ENCODE measurements at places on chromosomes 4 and X.

- no peak for DNase-seq
Observed at GRCh38 chr4:10671799-10672198, 12.8 kb downstream of the CLNK start.

DNA sequence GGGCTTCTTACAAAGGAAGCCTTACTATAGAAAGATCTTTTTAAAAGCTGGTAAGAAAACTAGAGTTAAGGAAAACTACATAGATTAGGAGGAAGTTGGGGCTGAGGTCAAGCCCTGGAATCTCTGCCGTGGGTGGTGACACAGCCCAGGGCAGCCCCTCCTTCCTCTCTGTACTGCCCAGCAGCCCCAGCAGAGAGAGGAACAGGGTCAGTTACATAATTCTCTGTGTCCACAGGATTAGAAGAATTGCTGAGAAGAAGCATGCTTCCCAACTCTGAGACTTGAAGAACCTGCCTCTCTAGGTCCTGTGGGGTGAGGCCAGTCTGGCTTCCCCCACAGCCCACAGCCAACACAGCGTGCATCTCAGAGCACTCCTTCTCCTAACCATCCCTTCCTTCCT is 9.2 kb upstream of the ABLIM2 start:
- DNase-seq: peak; percentile 50

DNA sequence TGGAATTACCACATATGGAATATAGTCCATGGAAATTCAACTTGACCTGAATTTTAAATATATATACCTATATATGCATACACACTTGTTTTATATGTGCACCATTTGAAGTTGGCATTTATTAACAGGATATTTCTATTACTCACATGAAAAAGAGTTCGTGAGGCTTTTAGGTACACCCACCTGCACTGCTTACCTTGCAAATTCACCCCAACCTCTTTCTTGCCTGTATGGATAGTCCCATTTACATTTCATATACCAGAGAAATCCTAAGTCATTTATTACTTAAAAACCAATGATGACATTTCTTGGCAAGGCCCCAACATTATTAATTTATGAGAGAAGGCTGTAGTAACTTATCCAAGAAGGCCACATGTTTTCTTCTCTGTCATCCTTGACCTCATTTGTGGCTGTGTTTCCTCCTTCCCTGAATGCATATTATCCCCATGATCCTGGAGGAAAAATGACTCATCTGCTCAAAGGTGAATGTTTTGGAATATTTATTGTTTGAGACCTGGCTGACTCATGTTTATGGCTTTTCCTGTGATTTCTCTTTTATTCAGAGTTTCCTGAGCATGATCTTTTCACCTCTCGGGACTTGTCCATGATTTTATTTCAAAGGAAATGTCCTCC is 62.2 kb upstream of the FAM241A start:
- peak; percentile 18 for DNase-seq

DNA sequence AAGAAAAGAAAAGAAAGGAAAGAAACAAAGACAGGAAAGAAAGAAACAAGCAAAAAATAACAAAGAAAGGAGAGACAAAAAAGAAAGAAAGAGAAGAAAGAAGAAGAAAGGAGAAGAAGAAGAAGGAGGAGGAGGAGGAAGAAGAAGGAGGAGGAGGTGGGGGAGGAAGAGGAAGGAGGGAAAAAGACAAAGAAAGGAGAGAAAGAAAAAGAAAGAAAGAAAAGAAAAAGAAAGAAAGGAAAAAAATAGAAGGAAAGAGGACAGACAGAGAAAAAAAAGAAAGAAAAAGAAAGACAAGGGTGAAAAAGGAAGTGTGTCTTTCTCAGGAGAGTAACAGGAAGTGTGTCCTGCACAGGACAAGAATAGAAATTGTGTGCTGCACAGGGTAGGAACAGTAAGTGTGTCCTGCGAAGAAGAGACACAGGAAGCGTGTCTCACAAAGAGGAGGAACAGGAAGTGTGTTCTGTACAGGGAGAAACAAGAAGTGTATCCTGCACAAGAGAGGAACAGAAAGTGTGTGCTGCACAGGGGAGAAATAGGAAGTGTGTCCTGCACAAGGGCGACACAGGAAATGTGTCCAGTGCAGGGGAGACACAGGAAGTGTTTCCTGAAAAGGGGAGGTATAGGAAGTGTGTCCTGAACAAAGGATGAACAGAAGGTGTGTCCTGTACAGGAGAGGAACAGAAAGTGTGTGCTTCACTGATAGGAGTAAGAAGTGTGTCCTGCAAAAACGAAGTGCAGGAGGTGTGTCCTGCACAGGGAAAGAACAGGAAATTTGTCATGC is 101.2 kb downstream of the ARSF start:
- no peak for DNase-seq

DNA sequence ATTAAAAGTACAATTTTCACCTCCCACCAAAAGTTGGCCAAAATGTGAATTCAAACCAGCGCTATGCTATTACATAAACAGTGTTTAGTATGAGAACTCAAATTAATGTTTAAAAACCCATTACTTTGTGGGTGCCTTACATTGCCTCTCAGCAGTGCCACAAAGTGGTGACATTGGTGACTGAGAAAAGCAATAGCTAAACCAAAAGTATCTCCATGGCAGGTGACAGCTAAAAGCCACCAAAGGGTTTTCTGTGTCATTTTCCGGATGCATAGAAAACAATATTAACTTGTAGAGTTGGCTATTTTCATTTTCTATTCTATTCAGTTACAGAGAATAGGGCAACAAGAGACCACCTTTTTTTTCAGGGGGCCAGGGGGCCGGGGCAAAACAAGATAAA is 261.2 kb downstream of the MAPK10 start:
- no peak for DNase-seq

- no peak for DNase-seq
Observed at GRCh38 chr4:87505862-87506261, 23.3 kb downstream of the SPARCL1 start.

- DNase-seq: no peak
Observed at GRCh38 chrX:332496-332860, 13.9 kb upstream of the GTPBP6 start.

GRCh38 chr4:62271107-62271506 is 1071.0 kb downstream of the ADGRL3 start:
- no peak for DNase-seq

- DNase-seq: peak; percentile 98
Observed at GRCh38 chrX:318068-318738, 393 bp downstream of the GTPBP6 start.

- no peak for DNase-seq
Observed at GRCh38 chr4:53601251-53601764, 10.0 kb upstream of the LNX1 start.

Measured in umbilical cord (tissue), 2 donors.